ENCODE measurements at places on chromosomes 11 and 22.

DNA sequence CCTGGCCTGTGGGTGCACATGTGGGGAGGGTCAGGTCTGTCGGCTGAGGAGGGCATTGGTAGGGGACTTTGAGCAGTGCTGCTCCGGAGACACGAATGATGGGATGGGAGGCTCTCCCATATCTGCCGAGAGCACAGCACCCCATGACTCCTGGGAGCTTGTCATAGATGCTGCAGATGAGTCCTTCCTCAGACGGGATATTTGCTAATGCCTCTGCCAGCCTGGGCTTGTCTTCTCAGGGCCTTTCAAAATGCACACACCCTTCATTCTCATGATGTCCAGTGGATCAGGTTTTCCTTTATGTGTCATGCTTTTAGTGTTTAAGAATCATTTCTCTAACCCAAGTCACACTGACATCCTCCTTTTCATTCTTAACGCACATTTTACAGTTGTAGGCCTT, 8.1 kb upstream of the RNH1 start:
- no peak for DNase-seq

DNA sequence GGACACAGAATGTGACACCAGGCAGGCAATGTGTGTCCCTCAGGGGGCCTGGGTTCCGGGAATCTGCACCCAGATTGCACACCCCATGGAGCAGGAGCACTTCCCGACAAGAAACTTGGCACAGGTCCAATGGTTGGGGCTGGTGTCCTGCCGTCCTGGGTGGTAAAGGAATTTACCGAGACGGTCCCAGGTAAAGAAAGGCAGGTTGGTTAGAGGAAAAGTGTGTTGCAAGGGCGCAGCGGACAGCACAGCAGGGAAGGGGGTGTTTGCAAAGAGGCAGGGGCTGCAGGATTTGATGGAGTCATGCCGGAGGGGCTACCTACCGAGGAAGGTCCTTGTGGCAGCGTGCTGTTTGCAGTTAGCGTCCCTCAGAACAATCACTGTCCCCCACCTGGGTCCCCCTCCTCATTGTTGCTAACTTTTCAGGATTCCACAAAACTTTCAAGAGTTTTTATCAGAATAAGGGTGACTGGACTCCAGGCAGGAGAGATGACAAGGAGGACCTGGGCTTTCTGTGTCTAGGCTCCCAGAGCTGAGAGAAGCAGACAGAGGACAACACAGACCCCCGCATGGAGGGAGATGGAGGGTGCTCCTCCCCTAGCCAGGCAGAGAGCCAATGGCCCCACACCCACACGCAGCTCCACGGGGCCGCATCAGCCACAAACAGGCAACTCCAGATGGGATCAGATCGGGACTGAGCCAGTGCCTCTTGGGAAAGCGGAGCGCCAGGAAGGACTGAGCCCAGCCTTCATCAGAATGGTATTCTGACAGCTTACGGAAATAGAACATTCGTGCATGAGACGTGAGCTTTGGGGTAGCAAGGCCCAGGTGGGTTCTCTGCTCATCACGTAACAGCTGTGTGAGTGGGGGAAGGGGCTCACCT, 1423.9 kb downstream of the BRD1 start:
- DNase-seq: peak; percentile 67

- DNase-seq: no peak
These were observed 326.0 kb downstream of the CASP12 start for GRCh38 chr11:104572279-104572678.

- DNase-seq: no peak
These were observed 403.2 kb downstream of the AASDHPPT start for GRCh38 chr11:106480581-106481190.

GRCh38 chr11:61417670-61418069, 12.1 kb downstream of the CPSF7 start:
- no peak for DNase-seq

DNA sequence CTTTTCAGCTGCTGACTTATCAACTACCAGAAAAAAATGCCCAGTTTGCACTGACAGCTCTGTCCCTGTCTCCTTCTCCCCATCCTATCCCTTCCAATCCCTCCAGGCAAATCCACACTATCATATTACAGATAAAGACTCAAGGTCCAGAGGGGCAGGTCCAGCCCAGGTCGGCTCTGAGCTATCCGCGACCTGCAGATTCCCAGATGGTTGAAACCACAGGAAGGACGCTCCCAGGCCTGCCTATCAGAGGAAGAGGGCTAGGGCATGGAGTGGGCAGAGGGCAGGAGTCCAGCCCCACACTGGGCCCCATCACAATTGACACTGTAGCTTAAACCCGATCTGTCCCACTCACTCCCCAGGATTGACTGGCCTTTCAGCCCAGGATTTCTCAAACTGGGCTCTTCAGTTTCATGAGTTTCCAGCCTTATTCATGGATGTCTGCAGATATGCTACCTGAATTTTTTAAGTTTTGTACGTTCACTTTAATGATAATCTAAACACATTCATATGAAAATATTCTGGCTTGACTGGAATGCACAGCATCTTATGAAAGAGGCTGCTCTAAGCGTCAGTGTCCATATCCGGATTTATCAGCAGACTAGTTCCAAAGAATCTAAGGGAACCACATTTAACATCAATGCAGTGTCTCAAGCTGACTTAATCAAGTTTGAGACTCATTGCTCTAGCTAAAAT, 16.4 kb upstream of the FCHSD2 start:
- DNase-seq: no peak
